ENCODE measurements at places on chromosomes 2 and 18.
A peak's percentile ranks its signal among the peaks of the same experiment; 100 is the strongest.

DNA sequence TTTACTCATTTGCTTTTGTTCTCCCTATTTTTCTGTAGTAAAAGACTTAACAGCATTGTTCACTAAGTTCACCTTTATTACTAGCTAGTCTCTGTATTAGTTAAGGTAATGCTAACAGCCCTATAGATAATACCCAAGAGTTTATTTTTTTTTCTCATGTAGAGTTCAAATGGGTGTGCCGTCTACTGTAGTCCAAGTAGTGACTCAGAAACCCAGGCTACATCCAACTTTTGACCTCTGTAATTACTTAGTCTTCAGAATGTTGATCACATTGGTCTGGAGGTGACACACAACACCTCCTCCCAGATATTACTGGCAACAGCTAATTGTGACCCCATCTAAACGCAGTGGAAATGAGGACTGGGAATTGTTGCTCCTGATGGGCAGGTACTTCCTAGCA is 7.7 kb downstream of the COQ10B start:
- no peak for DNase-seq

- no peak for DNase-seq
Measured at GRCh38 chr2:240930631-240931318, 24.6 kb downstream of the CROCC2 start.

DNA sequence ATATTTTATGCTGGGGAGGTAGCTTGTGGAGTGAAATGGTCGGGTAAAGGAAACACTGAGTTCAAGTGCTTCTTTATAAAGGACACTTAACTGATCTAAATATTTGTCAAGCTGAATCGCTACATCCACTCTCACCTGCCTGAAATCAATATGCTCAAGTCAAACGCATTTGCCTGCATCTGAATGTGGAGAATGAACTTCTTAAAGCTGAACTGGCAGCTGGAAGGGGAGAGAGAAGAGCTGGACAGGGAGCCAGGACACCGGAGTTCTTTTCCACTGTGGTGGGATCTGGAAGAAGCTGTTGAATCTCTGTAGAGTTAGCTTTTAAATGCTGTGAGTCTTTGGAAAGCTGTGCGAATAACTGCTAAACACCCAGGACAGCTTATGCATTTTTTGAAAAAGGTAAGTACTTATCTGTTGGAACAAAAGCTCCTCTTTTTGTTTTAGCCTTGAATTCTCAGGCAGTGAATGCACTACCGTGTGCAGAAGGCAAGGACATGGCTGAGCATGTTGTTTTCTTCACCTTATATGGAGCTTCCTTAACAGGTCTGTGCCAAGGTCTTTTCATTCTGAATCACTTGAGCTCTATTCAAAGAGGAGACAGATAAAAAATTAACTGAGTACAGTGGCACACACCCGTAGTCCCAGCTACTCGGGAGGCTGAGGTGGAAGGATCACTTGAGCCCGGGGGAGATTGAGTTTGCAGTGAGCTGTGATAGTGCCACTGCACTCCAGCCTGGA is 74.2 kb upstream of the KLF7 start:
- no peak for DNase-seq

DNA sequence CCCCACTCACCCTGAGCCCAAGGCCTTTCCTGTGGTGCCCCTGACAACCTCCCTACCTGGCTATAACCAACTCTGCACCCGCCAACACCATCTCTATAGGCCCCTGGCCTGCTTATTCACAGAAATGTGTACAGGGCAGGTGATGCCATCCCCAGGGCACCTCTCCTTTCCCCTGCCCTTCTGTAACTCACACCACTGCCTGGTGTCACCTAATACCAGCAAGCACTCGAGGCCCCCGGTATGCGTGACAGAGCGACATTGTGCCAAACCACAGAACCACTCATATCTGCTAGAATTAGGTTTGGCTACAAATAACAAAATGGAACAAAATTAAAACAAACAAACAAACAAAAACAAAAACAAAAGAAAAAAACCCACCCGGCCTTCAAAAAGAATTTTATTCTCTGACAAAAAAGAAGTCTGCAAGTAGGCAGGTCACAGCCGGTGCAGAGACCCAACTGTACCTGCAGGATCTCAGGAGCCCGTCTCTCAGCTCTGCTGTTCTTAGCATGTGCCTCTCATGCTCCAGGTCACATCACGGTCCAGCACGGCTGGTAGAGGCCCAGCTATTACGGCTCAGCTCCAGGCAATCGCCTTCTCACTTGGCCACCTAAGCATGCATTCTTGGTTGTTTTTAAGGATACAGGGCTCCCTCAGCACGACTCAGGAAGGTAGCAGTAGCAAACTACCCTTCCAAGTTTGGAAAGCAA is 51.4 kb downstream of the FAM178B start:
- DNase-seq: no peak

DNA sequence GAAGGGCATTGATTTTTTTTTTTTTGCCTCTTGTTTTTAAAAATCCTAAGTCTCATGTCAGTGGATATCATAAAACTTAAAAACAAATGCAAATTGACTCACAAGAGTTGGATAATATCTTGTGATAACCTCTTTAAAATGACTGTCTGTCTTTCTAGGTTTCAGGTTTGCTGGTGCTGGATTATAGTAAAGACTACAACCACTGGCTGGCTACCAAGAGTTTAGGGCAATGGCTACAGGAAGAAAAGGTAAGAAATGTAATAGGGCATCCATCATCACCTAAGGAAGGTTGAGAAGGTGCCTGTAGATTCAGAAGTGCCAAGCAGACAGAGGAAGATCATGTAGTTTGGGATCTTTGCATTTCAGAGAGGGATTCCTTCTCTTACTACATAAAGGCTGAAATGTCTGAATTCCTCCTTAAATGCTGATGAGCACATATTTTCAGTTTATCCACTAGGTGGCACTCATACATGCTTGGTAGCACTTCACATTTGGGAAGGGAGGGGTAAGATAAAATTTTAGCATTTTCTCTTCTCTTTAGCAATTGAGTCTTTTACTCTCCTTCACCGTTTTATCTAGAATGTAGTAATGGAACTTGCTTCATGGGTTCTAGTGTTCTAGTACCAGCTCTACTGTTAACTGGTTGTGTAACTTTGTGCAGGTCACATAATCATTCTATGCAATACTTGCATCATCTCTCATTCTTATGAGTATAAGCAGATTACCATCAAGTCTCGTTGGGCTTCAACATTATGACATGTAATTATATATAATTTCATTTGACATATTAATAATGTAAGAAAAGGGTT is 21.1 kb downstream of the CPS1 start:
- peak; percentile 30 for DNase-seq

DNA sequence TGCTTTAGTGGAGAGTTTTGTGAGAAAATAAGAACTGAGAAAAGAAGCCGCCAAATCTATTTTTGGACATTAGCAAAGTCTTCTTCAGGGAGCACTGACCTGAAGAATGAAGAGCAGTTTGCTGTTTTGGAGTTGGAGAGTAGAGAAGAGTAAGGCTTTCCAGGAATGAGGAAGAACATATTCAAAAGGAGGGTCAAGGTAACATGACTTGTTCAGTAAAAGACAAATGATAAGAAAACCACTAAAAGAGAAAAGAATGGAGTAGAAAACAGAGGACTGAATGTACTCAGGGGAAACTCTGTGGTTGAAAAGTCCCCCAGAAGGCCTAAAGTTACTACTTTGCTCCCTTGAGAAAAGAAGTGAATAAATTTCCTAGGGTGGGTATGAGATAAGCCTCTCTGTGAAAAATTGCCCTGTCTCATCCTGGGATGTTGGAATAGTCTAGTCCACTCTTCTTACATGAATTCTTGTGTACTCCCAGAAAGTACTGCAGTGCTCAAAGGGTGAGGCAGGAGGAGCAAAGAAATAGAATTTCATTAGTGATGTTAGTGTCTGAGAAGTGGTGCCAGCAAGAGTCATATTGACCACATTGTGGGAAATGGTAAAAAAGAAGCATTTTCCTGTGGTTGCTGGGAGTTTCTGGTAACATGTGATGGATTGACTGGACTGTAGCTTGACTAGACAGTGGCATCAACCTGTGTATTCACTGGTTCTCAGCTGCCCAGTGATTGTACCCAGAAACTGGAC is 27.8 kb downstream of the MBD5 start:
- no peak for DNase-seq

GRCh38 chr2:29834624-29835023 is 86.8 kb downstream of the ALK start:
- DNase-seq: no peak

- DNase-seq: no peak
Measured at GRCh38 chr2:144131042-144131441, 388.9 kb downstream of the ZEB2 start.

DNA sequence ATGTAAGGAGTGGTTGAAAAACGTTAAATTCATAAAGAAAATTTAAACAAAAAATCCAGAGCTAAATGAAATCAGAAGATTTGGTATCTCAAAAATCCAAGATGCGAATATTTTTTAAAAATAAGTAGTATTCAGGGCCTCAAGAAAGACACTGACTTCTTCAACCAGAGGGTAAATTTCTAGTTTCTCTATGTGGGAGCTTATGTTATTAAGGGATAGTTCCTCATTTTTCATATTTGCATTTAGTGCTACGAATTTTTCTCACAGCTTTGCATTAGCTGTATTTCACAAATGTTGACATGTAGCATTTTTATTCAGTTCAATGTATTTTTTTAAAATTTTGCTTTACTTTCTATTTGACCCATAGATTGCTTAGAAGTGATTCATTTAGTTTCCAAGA is 454.7 kb downstream of the CBLN2 start:
- DNase-seq: no peak

- DNase-seq: no peak
Measured at GRCh38 chr2:31886700-31887099, 124.1 kb downstream of the MEMO1 start.

GRCh38 chr18:74194691-74195090 is 46.4 kb downstream of the TIMM21 start:
- DNase-seq: no peak

All from CD4-positive, alpha-beta T cell treated with Interleukin-1 beta for 1 hour (primary cell).